ENCODE measurements at places on chromosomes 2 and 18.

GRCh38 chr18:37476182-37476581, 89.4 kb downstream of the CELF4 start:
- peak; percentile 56 for DNase-seq

GRCh38 chr2:35963824-35964223, 391.8 kb upstream of the CRIM1 start:
- peak; percentile 75 for DNase-seq

DNA sequence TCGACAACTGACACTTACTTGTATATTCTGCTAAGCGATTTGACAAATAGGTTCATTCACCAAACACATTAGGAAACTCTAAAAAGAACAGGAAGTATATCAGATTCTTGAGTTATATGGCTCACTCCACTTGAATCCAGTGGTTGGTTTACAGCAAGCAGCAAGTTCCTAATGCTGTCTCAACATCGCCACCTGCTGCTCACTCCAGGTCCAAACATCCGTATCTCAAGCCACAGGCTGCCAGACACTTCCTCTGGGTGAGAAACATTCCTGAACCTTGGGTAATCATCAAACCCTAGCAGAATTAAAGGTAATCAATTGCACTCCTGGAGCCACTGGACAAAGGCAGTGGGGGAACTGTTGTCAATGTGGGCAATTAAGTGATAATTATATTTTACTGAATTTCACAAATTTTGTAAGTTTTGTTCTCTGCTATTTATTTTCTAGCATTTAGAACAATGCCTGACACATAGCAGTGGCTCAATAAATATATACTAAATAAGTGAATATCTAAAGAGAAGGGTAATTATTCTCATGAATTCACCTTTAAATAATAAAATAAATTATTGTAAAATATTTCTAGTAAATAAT, 107.1 kb upstream of the TTN start:
- peak; percentile 95 for DNase-seq

GRCh38 chr2:70905443-70906421, 30.0 kb upstream of the ATP6V1B1 start:
- DNase-seq = no peak

- DNase-seq = no peak
Observed at GRCh38 chr2:172953970-172954852, 121.4 kb upstream of the MAP3K20 start.

GRCh38 chr2:227570615-227571014, 28.1 kb upstream of the SCYGR2 start:
- no peak for DNase-seq

- DNase-seq = peak; percentile 71
Observed at GRCh38 chr2:144274131-144274530, 245.8 kb downstream of the ZEB2 start.

GRCh38 chr2:128438091-128438490, 119.4 kb upstream of the HS6ST1 start:
- no peak for DNase-seq

DNA sequence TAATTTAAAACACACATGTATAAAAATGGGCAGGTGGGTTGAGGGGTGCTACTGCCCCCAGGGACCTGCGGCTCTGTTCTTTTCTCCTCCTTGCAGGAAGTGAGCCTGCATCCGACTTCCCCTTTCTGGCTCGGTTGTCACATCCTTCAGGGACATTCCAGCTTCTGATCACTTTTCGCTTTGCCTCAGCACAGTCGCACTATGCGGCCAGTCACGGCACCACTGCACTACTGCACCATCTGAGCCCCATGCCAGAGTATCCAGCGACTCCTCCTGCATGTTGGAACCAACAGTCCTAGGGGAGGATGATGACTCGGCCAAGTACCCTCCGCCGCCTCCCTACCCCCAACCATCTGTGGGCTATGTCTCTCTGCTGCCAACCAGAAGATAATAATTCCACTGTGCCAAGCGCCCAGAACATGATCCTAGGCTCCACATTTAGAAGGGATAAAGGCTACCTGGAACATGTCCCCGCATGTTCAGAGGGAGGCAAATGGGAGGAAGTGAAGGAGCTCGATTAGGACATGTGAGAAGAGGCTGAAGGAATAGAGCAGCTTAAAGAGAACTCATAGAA, 17.6 kb downstream of the CDC42EP3 start:
- DNase-seq = peak; percentile 68

DNA sequence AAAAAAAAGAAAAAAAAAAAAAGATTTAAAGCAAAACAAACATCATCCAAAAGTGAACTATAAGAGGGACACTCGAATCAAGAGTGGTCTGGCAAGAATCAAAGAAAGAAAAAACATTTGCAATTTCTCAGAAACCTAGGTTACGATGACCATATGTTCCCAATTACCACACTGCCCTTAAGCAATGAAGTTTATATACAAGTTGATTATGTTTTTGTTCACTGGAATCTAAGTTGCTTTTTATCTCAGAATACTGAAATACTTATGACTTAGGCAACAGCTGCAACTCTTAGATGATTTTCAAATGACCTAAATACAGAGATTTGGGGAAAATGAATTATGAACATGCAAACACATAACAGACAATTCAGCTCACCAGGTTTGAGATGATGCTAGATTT, 597.1 kb upstream of the CHAC2 start:
- no peak for DNase-seq

GRCh38 chr2:32250290-32250689, 14.4 kb downstream of the NLRC4 start:
- no peak for DNase-seq

GRCh38 chr2:240732911-240733622, 41.4 kb downstream of the AQP12A start:
- no peak for DNase-seq

GRCh38 chr2:8125741-8126711, 555.8 kb upstream of the ID2 start:
- no peak for DNase-seq

GRCh38 chr2:197558393-197558792, 42.5 kb downstream of the MOB4 start:
- peak; percentile 17 for DNase-seq

- DNase-seq = no peak
Observed at GRCh38 chr2:31163011-31163539, 24.8 kb upstream of the GALNT14 start.

DNA sequence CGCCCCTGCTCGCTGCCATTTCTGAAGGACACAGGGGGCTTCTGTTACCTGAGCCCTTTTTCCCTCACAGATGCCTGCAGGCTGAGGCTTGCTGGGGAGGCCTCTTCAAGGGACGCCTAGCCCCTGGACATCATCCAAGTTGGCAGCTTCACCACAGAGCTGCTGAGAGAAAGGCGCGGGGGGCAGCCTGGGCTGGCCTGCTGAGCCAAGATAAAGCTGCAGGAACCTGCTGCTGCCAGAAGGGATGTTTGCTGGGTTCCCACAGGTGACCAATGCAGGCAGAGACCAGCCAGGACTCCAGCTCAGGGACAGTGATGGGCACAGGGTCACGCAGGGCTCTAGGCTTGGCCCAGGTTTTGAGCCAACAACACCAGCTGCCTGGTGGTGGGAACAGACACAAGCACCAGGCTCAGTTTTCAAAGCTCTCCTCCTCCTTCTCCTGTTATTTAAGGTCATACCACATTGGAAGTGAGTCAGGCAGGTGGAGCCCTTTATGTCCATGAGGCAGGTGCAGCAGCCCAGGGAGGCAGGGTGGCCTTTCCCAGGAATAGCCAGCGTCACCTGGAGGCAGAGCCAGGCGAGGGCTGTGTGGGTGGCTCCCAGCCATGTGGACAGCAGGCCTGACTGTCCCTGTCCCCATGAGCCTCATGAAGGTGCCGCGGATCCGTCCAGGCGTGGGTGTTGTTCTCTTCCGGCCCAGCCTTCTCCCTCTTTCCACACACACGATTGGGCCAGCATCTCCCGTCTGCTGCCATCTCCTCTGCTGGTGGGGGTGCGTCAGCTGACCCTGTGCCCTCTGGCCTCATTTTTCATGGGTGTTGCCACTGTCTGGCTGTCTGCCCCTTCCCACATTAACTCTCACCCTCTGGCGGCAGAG, 515.5 kb upstream of the MYT1L start:
- DNase-seq = no peak

DNA sequence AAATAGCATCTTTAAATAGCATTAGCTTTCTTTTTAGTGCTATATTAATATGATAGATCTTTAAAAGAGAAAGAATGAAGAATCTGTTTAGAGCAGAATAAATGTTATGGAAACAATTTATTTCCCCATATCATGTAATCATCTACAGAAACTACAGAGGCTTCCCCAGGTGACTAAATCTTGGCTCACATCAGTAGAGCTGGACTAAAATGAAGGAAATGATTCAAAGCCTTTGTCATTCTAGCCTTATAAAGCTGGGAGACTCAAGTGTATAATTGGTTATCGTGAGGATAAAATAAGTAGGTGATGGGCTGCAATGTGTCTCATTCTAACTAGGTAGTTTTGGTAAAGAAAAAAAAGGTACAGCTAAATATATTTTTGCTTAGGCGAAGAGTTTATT, 83.2 kb upstream of the UNC80 start:
- peak; percentile 27 for DNase-seq

DNA sequence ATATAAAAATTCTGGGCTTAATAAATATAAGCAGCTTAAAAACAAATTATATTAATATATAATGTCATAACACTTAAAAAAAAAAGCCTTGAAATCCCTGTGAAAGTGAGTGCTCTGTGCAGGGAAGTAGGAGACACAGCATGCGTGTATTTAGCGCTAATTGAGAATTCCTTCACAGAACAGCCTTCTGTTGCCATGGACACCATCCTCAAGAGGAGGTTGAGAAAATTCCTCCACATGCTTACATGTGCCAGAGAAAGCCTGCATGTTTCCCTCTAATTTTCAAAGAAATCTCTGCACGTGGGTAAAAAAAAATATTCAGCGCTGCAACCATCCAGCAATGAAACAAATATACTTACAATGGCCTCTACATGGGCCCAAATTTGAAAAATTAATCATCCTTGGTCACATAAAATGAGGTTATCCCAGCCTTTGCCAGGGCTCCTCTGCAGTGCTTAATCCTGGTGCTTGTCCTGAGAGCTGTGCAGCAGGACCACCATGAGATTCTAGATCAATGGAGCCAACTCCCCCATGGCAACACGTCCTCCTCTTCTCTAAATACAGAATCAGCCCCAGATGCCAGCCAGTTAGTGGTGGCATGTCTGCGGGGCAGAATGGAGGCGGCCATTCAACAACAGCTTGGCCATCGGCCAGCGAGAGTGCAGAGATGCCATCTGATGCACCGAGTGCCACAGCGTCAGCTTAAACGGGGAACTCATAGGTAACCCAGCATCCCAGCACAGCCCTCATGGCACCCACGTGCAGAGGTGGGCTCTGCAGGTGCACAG, 228.0 kb downstream of the MYT1L start:
- no peak for DNase-seq

GRCh38 chr18:22933966-22934423, 867 bp downstream of the RBBP8 start:
- DNase-seq = no peak

- no peak for DNase-seq
Observed at GRCh38 chr2:146801886-146802285, 1042.9 kb upstream of the ACVR2A start.

DNA sequence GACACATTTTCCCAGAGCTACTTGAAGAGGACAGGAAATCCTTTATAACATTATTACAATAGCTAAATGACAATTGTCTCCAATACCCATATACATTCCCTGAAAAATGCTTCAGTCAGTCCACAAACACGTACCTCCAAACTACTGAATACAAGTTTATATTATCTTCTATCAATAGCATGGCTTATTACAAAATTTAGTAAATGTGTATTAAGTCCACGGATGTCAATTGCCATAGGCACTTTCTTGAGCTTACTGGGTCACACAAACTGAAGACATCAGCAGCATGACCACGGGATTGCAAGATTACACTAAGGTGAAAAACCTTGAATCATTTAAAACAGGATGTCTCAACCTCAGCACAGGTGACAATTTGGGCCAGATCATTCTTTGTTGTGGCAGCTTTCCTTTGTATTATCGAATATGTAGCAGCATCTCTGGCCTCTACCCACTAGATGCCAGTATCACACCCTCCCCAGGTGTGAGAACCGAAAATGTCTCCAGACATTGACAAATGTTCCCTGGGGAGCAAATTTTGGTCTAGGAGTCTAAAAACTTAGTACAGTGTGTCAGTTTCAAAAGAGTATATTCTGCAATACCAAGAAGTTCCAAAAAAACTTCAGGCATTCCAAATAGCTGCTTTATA, 1.4 kb downstream of the MBD2 start:
- DNase-seq = no peak
